Stimulated activated CD4-positive, alpha-beta T cell treated with anti-CD3 and anti-CD28 coated beads, Interleukin-1b, Interleukin-23, amount 100 ng/mL, for 48 hours (primary cell): ENCODE measurements at places on chromosomes 12 and 14.

- no peak for DNase-seq
These were observed 153.0 kb upstream of the DIO2 start for GRCh38 chr14:80364274-80364673.

- no peak for DNase-seq
These were observed 63.0 kb upstream of the BTG1 start for GRCh38 chr12:92208613-92209121.

DNA sequence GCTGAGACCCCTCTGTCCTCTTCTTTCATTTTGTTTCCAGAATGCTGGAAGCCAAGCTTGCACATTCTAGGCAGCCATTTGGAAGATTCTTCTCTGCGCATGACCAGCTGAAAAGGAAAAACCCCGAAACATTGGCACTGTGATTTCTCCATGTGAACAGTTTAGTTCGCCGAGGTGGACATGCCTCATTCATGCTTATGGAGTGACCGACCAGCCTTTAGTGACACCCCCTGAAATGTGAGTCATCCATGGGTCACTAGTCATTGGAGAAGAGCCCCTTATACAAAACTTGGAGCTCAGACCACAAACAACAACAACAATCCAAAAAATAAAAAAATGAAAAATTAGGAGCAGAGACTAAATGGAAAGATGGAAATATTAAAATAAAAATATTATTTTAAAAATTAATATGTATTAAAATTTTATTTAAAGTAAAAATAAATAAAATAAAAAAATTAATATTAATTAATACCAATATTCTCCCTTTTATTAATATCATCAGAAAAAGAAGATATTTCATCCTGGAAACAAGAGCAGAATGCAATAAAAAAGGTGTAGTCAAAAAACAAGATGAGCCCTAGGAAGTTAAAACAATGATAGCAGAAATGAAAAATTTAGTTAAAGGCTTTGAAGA lies 9.5 kb upstream of the KRT7 start:
- DNase-seq, result no peak

DNA sequence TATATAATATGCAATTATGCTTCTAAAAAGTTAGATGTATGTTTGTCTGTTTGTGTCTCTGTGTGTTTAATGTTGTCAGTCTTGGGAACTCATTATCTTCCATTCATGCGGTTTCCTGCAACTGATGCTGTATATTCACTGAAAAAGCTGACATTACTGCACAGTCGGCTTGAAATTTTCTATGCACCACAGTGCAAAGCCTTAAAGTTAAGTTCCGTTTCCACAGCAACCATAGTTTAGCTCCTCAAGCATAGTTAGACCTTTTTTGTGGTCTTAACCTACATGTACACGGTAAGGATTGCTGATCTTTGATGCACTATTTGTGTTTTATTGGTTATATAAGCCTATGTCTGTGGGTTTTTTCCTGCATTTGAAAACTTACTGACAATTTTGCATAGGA lies 309.4 kb downstream of the KCNC2 start:
- no peak for DNase-seq
